Heart right ventricle (tissue), 16 donors: ENCODE measurements at places on chromosomes 2 and 18. TPM values are rescaled to one million over a fixed set of nuclear protein-coding genes. Genes with fewer than 3 reads are reported as not detected.

AGXT gene
- not detected for total RNA-seq

SERPINB10 gene
- not detected for total RNA-seq

PLGLB2 gene
- 1.8 TPM for total RNA-seq

AKAIN1 gene
- not detected for total RNA-seq

TLX2 gene
- not detected for total RNA-seq
